NCI-H460 (cell line): ENCODE measurements at places on chromosomes 2 and 18. TPM values are rescaled to one million over a fixed set of nuclear protein-coding genes. Genes with fewer than 3 reads are reported as not detected.

DNA sequence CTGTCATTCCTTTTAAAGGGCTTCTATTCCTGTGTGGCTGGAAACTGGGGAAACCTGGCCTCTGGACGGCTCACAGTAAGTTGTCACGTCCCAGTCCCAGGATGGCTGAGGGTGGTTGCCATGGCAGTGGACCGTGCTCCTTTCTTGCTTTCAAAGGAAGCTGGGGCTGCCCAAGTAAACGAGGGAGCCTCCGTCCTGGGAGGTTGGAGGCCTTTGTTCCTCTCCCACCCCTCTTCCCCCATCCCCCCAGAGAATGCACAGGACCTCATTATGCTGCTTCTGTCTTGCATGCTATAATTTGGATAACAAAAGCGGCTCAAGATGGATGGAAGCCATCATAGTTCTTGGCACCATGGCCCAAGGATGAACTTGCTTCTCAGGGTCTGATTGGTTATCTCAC is 325.5 kb upstream of the HS6ST1 start:
- no peak for DNase-seq

- no peak for DNase-seq
These were observed 367.7 kb upstream of the SALL3 start for GRCh38 chr18:78611869-78612268.

- DNase-seq = no peak
These were observed 175.0 kb downstream of the SH3BP4 start for GRCh38 chr2:235126768-235127167.

DNA sequence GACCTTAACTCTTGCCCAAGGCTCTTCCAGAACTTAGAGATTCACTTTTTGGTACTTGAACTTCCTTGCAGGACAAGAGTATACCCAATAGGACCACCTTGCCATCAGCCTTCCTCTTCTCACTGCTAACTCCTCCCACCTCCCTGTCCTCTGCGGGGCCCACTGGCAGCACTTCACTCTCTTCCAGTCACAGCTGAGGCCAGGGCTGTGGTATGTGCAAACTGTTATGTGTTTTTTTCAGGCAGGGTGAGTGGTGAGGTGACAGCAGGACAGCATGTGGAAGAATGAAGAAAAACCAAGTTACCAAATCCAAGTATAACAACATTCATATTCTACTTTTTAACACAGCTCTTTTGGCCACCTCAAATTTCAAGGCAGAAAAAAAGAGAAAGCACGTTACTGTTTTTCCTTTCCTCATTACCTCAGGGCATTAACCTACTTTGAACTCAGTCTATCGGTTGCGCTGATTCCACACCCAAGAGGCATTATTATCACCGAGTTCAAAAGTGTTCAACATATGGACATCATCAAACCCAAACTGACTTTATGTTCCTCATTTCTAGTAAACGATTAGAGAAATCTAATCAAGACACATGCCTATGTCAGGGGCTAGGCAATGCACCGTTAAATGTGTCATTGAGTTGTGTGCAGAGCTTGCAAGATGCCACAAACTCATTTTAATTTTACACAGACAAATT is 605.2 kb upstream of the SYT4 start:
- DNase-seq = no peak

DNA sequence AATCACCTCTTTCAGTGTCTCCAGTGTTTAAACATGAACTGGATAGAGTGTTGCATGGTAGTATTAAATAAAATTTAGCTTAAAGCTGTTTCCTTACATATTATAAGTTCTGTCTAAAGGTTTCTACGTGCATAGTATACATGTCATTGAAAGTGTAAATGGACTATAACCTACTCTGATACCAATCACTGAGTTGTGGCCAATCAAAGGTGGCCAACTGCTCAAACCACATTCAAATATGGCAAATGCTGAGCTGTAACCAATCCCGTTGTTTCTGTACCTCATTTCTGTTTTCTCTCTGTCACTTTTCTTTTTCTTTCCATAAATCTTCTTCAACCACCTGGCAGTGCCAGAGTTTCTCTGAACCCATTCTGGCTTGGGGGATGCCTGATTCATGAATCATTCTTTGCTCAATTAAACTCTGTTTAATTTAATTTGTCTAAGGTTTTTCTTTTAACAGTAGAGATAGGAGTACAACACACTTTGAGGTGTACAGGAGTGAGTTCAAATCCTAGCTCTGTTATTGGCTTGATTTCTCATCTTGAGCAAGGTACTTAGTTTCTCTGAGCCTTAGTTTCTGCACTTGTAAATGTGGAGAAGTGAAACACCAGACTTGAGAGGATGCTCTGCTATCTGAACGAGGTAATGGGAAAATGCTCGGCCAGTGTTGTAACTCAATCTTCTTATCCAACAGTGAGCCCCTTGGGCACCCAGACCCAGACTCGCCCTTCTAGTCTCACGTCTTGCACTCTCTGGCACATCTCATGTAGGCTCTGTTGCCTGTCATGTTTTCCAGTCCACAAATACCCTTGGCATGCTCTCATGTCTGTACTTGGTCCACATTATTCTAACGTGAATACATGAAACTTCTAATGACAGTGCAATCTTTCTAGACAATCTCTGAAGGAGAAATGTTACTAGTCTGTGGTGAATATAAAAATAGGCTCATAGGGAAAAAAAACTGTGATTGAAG is 228.0 kb downstream of the PIK3C3 start:
- DNase-seq = no peak

FBLN7 gene
- total RNA-seq = 0.40 and 1.0 TPM in 2 replicates

GRCh38 chr18:54127759-54128378 is 96.6 kb downstream of the MBD2 start:
- peak; percentile 48 for DNase-seq

GRCh38 chr18:75265872-75266271 is 55.3 kb downstream of the TSHZ1 start:
- DNase-seq = peak; percentile 8
